Hypothalamus (tissue), 51 donors: ENCODE measurements at places on chromosomes 4 and X.
A peak's percentile ranks its signal among the peaks of the same experiment; 100 is the strongest.

- DNase-seq, result peak; percentile 6
Observed at GRCh38 chrX:97563531-97564133, 679.9 kb downstream of the RPA4 start.

DNA sequence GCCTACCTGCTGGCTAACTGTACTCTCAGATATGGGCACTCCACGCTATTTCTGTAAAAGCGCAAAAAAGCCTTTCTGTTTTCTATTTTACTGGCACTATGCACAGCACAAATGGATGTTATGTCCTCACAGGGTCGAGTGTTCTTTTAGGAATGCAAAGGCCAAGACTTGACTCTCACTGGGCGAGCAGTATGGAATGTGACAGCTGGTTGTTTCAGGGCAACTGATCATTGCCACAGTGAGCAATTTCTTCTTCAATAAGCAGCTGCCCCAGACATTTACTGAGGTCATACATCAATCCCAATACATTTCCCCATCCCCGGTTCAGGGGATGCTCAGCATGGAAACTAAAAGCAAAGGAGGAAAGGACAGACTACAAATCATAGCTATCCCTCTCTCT lies 58.2 kb downstream of the PDE5A start:
- DNase-seq, result no peak

DNA sequence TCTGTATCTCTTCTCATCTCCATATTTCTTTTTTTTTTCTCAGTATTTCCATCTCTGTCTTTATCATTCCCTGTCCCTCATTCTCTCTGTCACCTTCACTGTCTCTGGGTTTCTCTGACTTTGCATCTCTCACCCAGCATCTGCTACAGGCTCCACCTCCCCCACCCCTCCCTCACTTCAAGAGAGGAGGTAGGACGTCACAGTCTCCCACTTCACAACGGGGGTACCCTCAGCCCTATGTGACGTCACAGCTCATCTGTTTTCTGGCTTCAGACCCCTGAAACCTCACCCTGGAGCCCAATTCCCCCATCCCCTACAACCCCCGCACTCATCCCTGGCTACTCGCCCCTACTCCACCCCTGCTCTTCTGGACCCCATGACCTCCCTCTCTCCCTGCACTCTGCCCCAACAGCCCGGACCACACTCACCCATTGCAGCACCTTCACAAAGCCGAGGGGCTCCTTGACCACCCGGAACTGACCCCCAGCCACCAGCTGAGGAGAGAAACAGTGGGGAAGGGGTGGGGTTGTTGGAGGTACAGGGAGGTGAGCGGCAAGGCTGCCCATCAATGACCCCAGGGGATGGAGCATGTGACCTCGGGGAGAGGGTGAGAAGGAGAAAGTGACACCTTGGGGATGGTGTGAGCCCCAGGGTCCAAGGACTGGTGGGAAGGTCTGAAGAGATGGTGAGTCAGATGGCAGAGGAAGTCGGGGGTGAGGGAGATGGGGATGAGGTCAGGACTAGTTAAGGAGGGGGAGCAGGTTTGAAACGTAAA lies 1.3 kb downstream of the SYP start:
- no peak for DNase-seq

DNA sequence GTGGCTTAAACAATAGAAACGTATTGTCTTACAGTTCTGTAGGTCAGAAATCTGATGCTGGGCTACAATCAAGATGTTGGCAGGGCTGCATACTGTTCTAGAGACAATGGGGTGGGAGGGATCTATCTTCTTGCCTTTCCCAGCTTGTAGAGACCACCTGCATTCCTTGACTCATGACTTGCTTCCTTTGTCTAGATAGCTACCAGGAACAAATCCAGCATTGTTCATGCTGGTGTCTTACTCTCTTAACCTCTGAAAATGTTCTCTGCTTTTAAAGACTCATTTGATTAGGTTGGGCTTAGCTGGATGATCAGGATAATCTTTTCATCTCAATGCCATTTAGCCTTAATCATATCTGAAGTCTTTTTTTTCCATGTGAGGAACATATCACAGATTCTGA lies 169.0 kb downstream of the ZNF330 start:
- no peak for DNase-seq

DNA sequence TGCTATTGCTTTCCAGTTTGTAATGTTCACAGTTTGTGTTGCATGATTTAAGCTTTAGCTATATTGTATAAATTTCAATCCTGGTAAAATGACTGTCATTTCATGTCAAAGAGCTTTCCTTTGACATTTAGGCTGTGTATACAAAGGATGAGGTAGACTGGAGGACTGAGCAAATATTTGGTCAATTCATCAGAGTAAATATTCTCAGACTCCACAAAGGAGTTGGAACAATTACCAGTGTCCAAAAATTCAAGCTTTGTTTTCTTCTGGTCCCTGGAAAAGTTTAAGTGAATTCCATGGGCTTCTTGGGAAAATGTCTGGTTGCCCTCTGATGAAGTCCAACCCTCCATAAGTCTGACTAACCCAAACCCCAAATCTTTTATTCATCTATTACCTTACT lies 682.4 kb downstream of the DACH2 start:
- no peak for DNase-seq

DNA sequence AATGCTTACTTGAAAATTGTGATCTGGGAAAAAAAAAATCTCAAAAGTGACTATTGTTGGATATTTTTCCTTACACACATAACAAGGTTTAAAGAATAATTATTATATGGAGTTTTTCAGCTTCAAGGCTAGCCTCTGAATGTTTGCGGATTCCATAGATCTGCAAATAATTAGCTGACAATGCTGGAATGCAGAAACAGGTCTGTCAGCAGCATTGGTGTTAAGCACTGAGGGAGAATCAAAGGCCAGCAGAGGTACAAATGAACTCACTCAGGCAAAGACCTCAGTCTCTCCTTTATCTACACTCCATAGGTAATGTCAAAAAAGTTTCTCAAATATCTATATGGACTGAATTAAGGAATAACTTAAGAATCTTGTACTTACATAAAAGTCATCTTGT lies 35.1 kb downstream of the SMIM31 start:
- DNase-seq, result no peak

DNA sequence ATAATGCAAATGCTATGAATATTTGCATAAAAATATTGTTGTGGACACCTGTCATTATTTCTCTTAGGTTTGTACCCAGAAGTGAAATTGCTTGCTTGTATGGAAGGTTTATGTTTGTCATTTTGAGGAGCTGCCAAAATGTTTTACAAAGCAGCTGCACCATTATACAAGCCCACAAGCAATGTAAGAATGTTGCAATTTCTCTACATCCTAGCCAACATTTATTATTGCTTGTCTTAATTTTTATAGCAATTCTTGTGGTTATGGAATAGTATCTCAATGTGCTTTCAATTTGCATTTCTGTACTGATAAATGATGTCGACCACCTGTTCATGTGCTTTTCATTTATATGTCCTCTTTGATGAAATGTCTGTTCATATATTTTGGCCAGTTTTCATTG lies 18.7 kb upstream of the RBMX start:
- no peak for DNase-seq

- no peak for DNase-seq
Observed at GRCh38 chrX:120794525-120794975, 81.1 kb downstream of the CT47B1 start.

- DNase-seq, result no peak
Observed at GRCh38 chr4:158622251-158622650, 49.4 kb downstream of the C4orf46 start.

GRCh38 chr4:113371111-113371510 lies 321.7 kb downstream of the ANK2 start:
- no peak for DNase-seq

DNA sequence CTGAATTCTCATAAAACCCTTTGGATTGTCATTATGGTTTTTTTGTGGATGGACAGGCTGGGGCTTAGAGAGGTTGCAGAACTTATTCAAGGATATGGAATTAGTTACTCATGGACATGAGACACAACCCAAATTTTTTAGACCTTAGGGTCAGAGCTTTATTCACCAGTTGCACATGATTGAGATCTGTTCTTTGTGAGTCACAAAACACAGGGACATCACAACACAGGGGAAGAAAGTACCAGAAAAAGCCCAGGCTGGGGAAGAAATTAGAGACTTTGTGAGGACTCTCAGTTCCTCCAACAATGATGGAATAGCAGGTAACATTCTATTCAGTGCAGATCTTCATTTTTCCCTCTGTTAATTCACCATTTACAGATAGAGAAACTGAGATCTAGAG lies 602.4 kb upstream of the CPEB2 start:
- no peak for DNase-seq

GRCh38 chr4:52507774-52508173 lies 151.3 kb downstream of the USP46 start:
- peak; percentile 17 for DNase-seq

DNA sequence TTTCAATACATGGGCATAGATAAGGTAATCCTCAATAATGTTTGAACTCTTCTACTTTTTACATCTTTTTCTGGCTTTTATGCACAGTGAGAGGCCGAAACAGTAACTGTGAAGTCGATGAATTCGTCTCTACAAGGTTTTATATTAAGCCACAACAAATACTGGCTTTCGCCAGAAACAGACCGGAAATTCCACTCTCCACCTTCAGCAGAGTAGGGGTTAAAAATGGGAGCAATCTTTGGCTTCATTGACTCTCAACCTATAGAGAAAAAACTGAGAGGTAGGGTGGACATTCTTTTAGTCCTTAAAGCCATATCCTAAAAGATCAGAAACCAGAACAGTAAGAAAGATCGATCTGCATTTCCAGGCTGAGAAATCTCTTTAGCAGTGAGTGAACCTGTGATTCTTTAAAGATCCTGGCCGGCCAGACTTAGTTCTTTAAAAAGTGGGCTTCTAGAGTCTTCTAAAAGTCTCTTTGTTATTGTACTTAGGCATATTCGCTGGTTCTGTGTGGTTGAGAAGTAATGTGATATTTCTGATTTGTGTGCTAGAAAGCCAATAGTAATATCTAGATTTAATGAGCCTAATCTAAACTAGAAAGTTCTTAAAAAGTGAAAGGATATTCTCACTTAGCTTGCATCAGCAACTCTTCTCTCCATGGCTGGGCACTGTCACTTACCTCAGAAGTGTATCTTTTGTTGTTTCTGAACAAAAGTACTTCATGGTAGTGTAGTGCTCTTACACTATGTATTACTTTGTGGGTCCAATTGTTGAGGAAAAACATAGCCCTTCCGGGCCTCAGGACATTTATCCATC lies 2.0 kb downstream of the HSPA4L start:
- DNase-seq, result no peak

DNA sequence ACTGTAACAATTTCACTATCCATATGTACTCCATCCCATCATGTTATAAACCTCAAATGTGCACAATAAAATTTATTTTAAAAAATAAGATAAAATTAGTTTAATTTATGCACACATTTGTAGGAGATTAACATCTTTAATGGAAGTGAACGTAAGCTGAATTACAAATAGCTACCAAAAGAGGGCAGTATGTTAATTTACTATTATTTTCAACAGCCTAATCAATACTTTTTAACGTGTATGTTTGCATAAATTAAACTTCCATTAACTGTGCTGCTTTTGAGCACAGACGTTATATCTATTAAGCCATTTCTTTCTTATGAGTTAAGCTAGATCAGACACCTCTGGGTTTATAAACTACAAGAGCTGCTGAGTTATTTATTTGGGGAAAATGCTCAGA lies 56.5 kb upstream of the PHKA2 start:
- no peak for DNase-seq

GRCh38 chrX:40300286-40300890 lies 202.6 kb upstream of the BCOR start:
- DNase-seq, result no peak

GRCh38 chr4:55517526-55518229 lies 29.0 kb downstream of the CLOCK start:
- DNase-seq, result no peak

DNA sequence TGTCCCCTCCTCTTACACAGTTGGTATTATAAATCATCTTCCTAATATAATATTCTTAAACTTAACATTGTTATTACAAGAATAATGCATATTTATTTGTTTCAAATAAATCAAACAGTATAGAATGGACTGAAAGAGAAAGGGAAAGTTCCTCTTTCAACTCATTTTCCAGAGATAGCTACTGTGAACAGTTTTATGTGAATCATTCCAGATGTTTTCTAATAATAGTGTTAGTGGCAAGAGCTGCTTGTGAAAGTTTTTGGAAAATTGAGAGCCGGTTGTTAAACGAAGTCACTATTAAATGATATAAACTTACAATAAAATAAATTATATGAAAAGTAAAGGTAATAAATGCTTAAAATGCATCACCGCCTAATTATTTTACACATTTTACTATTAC lies 14.6 kb downstream of the TMSB4X start:
- no peak for DNase-seq

DNA sequence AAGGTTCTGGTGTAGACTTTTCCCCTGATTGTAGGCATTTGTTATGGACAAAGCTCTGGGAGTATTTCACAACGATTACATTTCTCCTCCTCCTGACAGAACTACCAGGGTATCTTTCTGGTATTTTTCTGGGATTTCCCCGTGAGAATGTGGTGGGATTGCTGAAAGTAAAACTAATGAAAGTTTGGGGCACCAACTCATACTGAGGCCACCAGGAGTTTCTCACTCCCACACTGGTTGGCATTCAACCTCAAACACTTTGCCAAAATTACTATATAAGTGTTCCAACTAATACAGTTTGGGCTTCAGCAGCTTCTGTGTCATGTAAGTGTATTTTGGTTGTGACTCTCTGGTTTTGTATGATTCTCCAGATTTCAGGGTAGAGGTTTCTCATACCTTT lies 855.1 kb downstream of the GLUD2 start:
- no peak for DNase-seq
